ENCODE measurements at places on chromosomes 4 and X.

DNA sequence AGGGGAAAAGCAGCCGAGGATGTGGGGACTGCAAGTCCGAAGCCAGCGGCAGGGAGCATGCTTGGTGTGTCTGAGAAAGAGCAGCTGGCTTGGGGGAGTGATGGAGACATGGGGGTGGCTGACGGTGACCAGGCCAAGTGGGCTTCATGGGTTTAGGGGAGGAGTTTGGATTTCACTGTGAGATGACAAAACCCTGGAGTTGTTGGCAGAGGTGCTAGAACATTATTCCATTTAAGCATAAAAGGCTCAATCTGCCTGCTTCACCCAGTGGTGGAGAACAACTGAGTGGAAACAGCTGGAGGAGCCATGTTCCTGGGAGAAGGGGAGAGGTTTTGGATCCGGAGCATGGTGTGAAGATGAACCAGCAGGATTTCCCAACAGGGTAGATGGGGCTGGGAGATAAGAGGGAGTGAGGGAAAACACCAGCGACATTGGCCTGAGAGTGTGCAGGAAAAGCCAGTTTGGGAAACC, 318.0 kb upstream of the TAPT1 start:
- no peak for DNase-seq

DNA sequence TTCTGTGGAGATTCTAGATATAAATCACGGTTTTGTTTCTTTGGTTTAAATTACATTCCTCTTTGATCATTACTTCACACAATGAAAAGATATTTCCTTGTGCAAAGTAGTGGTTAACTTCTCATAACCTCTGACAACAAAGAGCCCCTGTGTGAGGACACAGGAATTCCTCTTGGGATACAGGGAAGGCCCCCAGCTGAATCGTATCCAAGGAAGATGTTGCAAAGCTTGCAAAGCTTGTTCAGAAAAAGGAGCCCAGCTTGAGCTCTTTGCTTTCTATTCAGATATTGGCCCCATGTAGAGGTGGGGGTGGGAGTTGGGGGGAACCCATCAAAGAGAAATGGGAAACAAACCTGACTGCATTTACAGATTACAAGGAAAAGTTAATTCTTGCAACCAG, 145.7 kb downstream of the RELL1 start:
- DNase-seq, result no peak

DNA sequence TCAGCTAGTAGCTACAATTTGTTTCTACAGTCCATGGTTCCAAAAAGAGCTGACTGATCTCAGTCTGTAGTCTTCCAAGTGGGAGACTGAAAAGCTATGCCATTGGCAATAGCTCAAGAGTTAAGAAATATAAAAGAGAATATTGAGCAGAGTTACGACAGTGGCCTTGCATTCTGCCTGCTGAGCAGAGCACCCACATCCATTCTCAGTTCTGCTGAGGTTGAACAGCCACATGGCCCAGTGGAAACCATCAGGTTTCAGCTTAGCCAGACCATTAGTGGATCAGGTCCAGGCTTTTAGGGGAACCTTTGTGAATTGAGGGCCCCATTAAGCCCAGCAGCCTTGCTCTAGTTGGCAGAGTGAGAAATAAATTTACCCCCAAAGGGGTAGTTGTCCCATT, 28.1 kb downstream of the ZNF81 start:
- no peak for DNase-seq

DNA sequence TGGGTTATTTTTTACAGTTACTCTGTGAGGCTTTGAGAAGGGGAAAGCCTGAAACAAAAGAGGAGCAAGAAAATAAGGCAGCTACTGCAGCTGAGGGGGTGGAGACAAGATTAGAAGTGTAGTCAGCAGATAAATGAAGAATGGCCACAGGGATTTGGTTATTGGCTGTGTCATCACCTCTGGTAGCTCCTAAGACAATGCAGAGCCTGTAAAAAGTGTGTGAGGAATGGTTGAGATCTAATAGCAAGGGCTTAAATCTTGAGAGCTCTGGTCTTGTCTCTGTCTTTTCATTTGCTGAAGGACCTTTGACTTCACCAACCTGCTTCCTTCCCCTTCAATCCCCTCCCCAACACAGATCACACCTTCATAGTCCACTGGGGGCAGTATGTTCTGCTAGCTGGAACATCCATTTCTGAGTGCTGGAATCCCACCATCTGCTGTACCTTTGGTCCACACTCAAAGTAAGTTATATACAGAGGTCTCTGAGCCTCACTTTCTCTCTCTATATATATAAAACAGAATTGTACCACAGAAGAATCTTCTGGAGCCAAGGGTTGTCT, 213.7 kb upstream of the ZIC3 start:
- DNase-seq, result no peak

- no peak for DNase-seq
Observed at GRCh38 chr4:99088023-99088449, 552 bp downstream of the ADH5 start.

GRCh38 chr4:41506130-41506529, 31.8 kb upstream of the LIMCH1 start:
- no peak for DNase-seq

DNA sequence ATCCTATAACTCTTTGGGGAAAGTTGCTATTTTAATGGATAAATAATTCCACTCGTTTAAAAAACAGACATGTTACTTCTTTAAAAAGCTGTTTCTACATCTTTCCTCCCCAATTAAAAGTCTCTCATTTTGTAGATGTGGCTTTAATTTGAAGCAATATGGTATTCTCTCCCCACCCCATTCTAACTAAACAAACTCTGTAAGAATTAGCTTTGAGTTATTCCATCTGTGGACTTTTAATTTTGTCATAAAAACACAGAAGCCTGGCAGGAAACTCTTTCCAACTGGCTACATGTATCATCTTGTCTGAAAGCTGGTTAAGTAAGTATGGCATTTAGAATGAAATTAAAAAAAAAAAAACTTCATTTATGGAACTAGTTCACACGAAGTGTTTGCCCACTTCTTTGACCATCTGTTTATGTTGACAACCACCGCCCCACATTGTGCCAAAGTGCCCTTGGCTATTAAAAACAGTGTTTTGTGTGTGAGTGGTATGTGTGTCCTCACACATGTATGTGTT, 140.3 kb downstream of the NAA11 start:
- no peak for DNase-seq

GRCh38 chr4:88575186-88575585, 17.1 kb upstream of the HERC3 start:
- DNase-seq, result no peak

DNA sequence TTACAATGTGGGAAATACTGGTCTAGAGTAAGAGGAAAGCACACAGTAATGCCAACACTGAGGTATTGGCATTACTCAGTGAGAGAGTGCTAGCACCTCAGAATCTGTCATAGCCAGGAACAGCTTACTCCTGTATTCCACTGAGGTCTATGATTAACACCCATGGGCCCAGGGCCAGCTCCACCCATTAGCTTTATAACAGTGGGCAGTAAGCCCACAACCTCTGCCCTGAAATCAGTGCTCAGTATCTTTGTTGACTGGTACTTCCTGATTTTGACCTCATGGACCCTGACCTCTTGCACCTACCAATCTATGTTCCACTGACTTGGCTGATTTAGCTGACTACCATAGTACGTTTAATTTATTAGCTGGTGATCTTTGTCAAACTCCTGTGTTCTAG, 56.1 kb downstream of the LANCL3 start:
- no peak for DNase-seq

DNA sequence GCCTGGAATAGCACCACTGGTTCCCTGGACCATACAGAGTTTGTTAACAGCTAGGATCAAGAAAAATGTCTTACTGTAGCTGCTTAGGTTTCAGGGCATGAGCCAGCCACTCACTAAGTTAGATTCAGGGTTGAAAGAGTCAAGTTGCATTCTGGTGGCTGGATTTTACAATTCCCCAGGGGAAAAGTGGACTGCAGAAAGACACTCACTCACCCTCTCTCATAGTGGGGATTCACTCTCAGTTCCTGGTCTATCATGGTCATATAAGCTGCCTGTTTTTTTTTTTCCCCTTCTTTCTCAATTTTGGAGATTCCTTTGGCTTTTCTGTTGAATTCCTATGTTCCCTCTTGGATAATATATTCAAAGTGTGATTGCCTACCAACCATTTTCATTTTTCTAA, 744.2 kb upstream of the GRIA3 start:
- DNase-seq, result no peak

DNA sequence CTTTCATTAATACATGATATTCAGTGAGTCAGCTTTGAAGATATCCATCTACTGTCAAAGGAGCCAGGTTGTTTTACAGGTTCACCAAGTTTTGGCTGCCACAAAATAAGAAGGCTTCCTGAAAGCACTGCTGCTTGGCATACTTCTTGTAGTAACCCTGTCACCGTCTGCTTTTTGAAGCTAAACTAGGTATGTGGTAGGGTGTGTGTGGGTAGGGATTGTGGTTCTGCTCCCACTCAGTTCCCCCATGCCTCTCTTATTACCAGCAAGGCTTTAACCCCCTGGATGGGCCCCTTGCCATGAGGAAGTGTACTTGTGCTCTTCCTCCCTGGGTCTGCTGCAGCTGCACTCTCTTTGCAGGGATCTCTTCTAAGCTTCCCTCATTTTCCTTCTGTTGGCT, 191.2 kb downstream of the BANK1 start:
- no peak for DNase-seq

- DNase-seq, result peak; percentile 57
Observed at GRCh38 chrX:118975831-118976598, 1.6 kb downstream of the LONRF3 start.

DNA sequence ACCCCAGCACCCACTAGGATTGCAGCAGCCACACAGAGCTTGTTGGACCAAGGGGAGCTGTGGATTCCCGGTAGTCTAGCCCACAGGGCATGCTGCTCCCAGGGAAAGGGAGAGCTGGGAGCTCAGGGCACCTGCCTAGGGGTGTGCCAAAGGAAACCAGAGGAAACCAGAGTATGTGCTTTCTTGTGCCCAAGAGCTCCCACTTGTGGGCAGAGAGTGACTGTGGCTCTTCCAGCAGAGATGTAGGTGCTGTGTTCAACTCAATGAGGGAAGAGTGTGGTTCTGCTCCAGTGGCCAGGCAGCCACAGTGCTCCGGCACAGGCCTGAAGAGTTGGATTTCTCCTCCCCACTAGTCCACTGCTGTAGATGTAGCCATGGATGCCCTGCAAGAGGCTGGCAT, 1050.0 kb upstream of the INTU start:
- no peak for DNase-seq

DNA sequence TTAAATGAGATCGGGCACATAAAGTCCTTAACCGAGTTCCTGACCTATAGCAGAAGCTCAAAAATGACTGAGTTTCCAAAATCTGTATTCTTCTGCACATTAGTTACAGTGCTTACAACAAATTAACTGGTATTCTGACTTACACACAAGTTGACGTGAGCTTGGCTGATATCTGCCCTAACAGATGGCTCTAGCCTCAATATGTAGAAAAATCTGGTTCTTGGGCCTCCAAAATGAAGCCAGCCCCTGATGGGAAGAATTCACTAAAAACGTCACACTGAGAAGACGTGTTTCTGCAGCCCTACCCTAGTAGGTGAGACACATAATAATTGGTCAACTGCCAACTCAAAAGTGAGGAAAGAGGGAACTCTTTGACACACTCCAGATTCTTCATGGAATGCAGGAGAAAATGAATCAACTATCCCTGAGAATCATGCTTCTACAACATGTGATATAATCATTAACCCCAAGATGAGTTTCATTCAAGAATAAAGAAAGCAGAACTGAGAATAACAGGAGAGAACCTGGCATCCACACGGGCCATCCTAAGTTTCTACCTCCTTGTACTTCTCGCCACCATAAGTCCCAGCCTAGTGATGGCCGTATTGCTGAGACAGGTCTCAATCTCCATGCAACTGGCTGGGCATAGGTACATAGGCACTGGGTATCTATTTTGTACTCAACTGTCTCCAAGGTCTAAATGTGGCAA, 8.2 kb downstream of the STX18 start:
- no peak for DNase-seq

DNA sequence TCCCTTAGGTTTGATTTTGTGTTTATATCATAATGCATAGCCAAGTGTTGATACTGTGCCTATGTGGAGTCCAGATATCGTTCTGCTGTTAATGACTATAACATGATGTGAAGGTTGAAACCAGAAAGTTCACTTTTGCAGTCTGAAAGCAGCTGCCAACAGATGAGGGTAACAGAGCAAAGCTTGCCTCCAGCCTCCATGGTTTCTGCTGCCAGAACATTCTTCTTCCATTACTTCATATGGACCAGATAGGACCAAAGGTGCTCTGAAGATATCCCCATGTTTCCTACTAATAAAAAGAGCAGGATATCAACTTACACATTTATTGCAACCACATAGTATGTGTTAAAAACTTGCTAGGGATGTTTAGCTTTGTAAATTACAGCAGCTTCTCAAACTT, 394.1 kb downstream of the SPRY1 start:
- DNase-seq, result no peak

GRCh38 chr4:127284236-127284635, 348.5 kb upstream of the INTU start:
- no peak for DNase-seq

DNA sequence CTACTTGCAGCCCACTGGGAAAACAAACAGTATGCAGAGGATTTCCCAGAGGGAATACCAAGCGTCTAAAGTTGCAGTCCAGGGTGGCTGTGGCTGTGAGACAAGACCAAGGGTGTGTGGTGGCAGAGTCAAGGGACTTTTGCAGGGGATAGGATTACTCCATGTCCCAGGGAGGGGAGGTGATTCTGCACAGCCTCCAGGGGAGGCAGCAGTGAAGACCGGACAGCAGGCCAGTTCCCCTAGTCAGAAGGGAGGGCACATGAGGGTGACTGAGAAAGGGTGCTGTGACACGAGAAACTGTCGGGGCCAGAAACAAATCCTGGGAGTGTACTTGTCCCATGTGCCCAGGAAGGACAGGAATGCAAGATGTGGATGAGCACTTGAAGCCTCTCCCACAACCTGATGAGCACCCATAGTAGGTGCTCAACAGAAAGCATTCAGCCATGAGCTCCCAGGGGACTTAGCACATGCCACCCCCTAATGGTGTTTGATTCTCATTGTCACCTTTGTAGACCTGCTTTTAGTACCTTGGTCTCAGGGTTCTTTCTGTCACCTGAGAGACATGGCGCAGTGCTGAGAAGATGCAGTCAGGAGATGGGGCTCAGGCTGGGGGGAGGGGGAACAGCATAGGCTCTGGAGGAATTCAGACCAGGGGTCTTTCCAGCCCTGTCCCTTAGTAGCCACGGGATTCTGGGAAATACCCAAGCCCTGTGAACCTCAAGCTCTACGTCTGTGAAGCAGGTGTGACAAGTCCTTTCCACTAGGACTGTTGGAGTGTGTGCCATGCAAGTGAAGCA, 18.1 kb upstream of the HSFX3 start:
- DNase-seq, result no peak

DNA sequence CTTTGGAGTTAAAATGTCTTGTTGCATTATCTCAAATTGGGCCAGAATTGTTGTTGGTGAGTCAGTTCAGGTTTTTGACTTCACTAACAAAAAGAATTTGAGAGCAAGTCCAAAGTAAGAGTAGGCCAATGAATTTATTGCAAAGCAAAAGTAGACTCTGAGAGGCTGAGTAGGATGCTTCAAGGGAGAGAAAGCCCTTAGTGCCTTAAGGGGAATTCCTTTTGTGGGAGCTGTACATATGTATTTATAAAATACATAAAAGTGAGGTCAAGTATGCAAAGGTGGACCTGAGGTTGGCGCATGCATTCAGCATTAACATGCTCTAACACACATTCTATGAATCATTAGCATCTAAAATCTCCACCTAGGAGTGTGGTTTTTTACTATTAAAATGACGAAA, 565.4 kb downstream of the GRXCR1 start:
- DNase-seq, result no peak

GRCh38 chrX:18582910-18583493, 88.9 kb downstream of the RS1 start:
- no peak for DNase-seq

GRCh38 chr4:5956285-5957021, 61.8 kb downstream of the C4orf50 start:
- no peak for DNase-seq
